PC-9 (cell line): ENCODE measurements at places on chromosomes 16 and 17.

DNA sequence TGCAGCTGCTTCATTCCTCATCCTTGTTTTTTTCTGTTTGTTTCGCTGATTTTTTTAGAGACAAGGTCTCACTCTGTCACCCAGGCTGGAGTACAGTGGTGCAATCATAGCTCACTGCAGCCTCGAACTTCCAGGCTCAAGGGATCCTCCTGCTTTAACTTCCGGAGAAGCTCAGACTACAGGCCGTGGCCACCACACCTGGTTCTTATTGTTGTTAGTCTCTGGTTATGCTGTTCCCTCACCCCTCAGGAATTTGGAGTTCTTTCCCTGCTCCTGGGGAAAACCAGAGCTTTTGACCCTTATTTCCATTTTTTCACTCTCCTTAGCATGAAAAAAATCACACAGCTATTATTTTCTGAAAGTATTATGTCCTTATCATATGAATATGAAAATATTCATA is 1.8 kb downstream of the ODF4 start:
- no peaks in the 10 kb centered on the region; the same call in 1 of the 2 replicates for H3K27me3 ChIP-seq

DNA sequence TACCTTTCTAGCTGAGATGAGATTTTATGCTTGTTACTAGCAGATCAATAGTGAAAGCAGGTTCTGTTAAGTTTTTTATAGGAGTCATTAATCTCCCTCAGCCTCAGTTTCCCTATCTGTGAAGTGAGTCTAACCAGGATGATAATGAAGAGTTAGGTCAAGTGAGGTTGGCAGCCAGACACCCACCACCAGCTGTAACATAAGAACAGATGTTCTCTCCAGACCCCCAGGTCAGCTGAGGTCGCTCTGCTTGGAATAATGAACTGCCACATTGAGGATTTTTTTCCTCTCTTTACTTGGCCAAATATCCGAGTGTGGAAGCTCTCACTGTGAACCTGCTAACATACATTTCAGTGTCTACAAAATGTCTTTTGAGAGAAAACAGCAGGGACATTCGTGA is 389.6 kb downstream of the WWOX start:
- H3K27me3 ChIP-seq = no peaks in the 10 kb centered on the region
- H3K36me3 ChIP-seq = no peaks in the 10 kb centered on the region
- DNase-seq = no peak
- H3K4me1 ChIP-seq = no peaks in the 10 kb centered on the region
- no peak overlapping the region for H3K27ac ChIP-seq

DNA sequence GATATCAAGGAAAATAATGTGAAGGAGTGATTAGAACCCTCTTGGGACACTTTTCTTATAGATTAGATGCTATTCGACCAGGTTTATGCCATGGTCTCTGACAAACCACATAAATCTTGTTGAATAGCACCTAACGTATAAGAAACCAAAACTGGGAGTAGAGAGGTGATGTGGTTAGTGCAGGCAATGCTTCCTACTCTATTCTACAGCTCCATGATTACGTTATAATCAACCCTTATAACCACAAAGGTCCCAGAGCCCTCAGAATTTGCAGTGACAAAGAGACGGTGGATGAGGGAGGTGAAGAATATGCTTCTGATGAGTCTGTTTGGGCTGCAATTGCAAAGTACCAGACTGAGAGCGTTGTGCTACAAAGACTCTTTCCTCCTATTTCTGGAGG is 78.4 kb downstream of the ARHGAP44 start:
- H3K4me1 ChIP-seq = no peaks in the 10 kb centered on the region
- H3K4me3 ChIP-seq = no peak overlapping the region
- H3K36me3 ChIP-seq = no peaks in the 10 kb centered on the region

DNA sequence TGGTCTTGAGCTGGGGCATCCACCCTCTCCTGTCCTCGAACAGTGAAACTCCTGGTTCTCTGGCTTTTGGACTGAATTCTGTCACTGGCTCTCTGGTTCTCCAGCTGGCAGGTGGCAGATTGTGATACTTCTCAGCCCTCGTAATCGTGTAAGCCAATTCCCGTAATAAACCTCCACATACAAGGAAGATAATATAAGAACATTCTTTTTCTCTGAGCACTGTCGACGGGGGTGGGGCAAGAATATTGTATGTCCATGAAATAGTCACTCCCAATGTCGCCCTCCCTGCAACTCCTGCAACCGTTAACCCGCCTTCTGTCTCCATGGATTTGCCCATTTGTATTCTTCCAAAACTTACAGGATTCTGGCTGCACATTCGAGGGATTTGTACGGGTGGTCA is 39.2 kb upstream of the RPH3AL start:
- H3K27me3 ChIP-seq = 0 out of 2 replicates have a peak, but pooled peaks cover 4% of the 10 kb centered on the region
- H3K36me3 ChIP-seq = no peaks in the 10 kb centered on the region
- H3K27ac ChIP-seq = no peak overlapping the region
- no peak overlapping the region for H3K4me3 ChIP-seq

DNA sequence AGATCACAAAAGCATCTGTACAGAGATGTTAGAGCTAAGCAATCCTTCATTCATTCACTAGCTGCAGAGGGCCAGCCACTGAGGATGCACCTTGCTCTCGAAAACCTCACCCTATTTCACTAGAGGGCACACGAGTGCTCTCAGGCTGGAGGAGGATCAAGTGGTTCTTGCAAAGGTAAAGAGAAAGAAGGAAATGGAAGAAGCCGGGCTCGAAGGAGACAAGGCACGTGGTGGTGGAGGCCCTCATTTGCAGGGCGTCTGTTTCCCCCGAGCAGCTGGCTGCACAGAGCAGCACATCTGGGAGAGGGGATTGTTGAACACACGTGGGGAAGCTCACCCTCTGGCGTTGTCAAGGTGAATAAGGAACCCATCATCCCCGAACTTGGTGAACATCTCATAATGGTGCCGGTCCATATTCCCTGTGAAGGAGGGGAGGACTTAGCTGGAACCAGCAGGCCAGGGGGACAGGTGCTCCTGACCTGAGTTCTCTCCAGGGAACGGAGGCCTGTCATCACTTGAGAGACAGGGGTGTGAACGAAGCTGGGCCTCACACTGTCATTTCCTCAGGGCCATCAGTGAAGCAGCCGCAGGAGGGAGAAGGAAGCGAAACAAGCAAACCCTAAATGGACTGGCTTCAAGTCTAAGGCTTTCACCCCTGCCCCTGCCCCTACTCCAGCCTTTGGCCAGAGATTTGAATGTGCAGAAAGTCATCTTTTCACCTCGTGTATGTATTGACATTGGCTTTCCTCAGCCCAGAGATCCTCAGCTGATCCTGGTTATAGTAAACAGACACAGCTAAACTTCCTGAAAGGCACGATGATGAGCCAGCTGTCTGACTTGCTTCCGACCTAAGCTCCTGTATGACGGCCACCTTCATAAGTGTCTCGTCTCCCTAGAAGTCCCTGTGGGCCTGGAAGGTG is 27.6 kb downstream of the PRKAR1A start:
- H3K36me3 ChIP-seq = peaks cover 4% of the 10 kb centered on the region; the same call in 1 of the 2 replicates
- no peaks in the 10 kb centered on the region for H3K27me3 ChIP-seq
- H3K4me3 ChIP-seq = no peak overlapping the region
- DNase-seq = no peak
- H3K27ac ChIP-seq = no peak overlapping the region

DNA sequence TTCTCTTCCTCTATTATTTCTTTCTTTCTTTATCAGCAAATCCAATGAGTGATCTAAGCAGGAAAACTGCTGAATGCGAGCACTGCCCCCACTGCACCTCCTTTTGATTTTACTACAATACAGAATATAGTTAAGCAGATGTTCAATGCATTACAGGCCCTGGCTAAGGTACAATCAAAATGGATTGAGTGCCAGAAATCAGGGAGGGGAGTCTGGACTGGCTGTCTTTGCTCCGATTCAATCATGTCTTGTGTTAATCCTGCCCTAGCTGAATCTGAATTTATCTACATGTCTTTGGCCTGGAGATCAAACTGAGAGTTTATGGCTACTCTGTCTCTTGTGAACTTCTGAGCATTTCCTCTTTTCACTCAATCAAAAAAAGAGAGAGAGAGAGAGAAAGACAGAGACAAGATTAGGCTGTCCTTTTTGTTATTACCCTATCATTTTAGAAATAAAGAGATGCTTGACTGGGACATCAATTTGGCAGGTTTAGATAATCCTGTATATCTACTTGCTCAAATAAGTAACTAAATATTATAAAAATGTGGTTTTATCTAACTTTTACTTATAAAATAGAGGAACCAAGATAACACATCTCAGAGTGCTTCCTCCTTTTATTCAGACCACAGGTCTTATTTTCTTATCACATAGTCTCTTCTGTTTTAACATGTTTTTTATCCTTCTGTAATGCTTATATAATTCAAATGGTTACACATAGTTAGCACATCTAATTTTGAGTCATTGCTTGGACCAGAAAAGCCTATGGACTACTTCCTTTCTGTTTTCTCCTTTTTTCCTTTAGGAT is 656.2 kb downstream of the KCNJ2 start:
- H3K27me3 ChIP-seq = no peaks in the 10 kb centered on the region
- H3K4me3 ChIP-seq = no peak overlapping the region
- H3K27ac ChIP-seq = no peak overlapping the region
- no peak for DNase-seq
- H3K36me3 ChIP-seq = no peaks in the 10 kb centered on the region
- no peaks in the 10 kb centered on the region for H3K4me1 ChIP-seq

DNA sequence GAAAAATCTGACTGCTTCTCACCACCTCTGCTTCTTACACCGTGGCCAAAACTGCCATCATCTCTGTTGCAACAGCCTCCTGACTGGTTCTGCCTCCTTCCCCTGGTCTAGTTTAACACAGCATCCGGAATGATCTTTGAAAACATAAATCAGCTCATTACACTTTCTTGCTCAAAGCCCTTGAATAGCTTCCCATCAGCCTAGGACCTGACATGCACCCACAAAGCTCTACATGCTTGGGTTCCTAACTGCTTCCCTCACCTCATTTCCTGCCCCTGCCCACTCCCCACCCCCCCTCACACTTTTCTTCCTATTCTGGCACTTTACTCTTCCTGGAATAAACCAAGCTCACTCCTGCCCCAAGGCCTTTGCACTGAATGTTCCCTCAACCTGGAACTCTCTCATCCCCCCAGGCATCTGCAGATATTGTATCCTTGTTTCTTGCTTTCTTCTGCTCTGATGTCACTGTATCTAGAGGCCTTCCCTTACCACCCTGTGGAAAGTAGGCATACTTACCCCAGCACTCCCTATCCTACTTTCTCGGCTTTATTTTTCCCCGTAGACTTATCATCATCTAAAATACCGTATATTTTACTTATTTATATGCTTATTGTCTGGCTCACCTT is 112.4 kb downstream of the FTO start:
- DNase-seq = no peak
- H3K4me3 ChIP-seq = no peak overlapping the region
- H3K4me1 ChIP-seq = peaks cover 13% of the 10 kb centered on the region
- H3K27me3 ChIP-seq = no peaks in the 10 kb centered on the region
- H3K27ac ChIP-seq = no peak overlapping the region

DNA sequence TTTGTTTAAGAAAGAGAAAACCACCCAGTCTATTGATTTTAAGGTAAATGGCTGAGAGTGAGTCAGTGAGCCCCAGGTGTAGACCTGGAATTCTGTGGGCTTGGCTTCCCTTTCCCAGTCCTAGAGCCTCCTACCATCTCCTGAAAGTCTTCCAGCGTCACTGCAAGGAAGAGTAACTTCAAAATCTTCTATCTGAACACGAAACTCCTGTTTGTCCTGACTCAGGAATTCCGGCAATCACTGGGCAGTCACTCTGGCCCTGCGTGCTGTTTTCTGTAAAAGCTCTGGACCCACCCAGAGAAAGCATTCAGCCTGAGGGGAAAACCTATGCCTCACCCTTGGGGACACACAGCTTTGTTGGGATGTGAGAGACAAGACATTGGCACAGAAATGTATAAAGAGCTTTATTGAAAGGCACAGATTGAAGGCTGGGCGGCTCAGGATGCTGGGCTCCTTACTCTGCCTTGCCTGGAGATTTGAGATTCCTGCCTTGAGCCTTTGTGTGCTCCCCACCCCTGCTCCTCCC is 15.9 kb downstream of the MINK1 start:
- no peaks in the 10 kb centered on the region for H3K27me3 ChIP-seq
- peak overlapping the region; percentile 32; the same call in 1 of the 2 replicates for H3K4me3 ChIP-seq
- no peaks in the 10 kb centered on the region for H3K36me3 ChIP-seq
- H3K4me1 ChIP-seq = peaks cover 63% of the 10 kb centered on the region
- H3K27ac ChIP-seq = peak overlapping the region; percentile 94
